ENCODE measurements at places on chromosomes 7 and 10.

GRCh38 chr7:1268866-1269265, 36.2 kb downstream of the UNCX start:
- no peak for DNase-seq

- DNase-seq = no peak
Observed at GRCh38 chr7:25597946-25598345, 369.7 kb upstream of the NPVF start.

DNA sequence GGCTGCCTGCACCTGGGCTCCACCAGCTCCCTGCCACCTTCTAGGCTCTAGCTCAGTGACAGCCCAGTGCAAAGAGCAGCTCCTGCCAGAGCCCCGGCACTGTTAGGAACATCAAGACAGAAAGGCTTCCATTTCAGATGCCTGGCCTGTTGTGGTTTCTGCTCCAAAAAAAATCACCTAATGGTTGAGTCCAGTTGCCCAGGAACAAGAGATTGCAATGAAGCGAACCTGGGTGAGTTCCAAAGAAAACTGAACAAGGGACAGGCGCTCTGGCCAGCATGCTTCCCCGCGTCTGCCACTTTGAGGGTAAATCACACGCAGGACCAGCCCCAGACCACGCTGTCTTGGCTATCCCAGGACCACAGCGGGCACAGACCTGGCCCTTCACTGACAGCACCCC, 47.0 kb upstream of the RASGEF1A start:
- no peak for DNase-seq

DNA sequence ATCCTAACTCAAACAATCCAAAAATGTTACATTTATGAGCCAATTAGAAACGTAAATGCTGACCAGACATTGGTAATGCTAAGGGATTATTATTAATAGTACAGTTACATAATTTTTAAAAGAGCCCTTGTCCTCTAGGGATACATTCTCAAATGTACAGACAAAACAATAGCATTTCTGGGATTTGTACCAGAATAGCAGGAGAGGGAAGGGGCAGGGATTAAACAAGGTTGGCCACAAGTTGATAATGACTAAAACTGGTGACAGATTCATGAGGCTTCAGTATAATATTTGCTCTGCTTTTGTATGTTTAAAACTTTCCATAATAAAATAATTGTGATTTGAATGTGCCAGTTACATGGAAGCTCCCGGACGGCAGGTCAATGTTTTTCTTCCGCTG, 27.0 kb downstream of the HSPA12A start:
- no peak for DNase-seq

- DNase-seq = no peak
Observed at GRCh38 chr10:49567810-49568209, 28.9 kb upstream of the ERCC6 start.

- DNase-seq = peak; percentile 8
Observed at GRCh38 chr7:138625849-138626230, 75.3 kb downstream of the SVOPL start.

GRCh38 chr10:3046210-3046779, 21.1 kb upstream of the PFKP start:
- DNase-seq = no peak

DNA sequence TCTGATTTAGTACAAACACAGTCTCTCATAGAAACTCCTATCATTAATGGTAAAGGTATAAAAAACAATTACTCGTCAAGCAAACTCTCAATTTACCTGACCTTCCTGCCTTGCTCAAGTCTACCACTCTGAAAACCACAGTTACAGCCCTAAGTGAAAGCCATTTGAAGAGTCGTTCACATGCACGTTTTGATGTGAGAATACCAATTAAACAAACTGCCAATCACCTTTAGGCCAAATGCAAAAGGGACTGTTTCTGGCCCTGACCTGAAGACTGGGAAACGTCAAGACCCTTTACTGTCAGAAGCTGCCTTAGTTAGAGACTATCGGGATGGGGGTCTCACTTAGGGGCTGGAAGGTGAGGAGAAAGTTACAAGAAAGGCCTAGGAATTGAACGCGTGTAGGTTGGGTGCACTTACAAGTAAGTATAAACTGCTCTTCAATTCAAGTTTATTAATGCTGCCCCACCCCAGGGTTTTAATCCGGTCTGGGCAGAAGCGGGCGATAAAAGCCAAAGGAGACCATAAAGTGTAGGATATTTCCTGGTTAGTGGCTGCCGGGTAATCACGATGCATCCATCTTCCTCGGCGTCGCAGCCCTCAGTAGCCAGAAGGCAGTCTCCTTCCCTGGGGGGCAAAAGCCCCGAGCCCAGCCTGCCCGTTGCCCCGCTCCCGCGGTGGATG, 935 bp downstream of the TM9SF3 start:
- peak; percentile 67 for DNase-seq

GRCh38 chr10:118809357-118810220, 54.8 kb upstream of the CACUL1 start:
- DNase-seq = no peak

Measured in CD4-positive, alpha-beta T cell treated with Interleukin-17A for 1 hour (primary cell).